ENCODE measurements at places on chromosomes 16 and 17. TPM values are rescaled to one million over a fixed set of nuclear protein-coding genes. Genes with fewer than 3 reads are reported as not detected.

DNA sequence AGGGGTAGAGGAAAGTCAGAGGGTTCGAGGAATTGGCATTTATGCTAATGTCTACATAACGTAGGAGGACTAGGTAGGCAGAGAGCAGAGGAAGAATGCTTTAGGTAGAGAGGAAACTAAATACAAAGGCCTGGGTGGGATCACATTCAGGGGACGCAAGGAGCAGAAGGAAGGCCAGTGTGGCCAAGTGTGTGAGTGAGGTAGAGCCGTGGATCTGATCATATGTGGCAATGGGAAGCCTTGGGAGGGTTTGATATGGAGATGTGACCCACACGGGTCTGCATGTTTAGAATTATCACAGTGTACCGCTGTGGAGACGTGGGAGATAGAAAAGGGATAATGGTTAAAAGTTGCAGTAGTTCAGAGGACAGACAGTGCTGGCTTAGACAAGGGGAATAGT lies 43.1 kb downstream of the HLF start:
- H3K27me3 ChIP-seq: peaks cover 2% of the 10 kb centered on the region
- no peaks in the 10 kb centered on the region for H3K4me1 ChIP-seq
- no peak overlapping the region for H3K4me3 ChIP-seq
- DNase-seq: no peak

The EPN3 gene
- total RNA-seq: not detected

The PIRT gene
- total RNA-seq: not detected

The CD79B gene
- not detected for total RNA-seq

- H3K4me1 ChIP-seq: no peaks in the 10 kb centered on the region
- no peaks in the 10 kb centered on the region for H3K27me3 ChIP-seq
- peaks cover 20% of the 10 kb centered on the region for H3K36me3 ChIP-seq
- H3K4me3 ChIP-seq: no peak overlapping the region
- H3K27ac ChIP-seq: no peak overlapping the region
Observed at GRCh38 chr17:76757256-76757655, 19.3 kb downstream of the MFSD11 start.
